ENCODE measurements at places on chromosomes 2 and 18. TPM values are rescaled to one million over a fixed set of nuclear protein-coding genes. Genes with fewer than 3 reads are reported as not detected.

Gene DHRS9
- 3.3 TPM for total RNA-seq

Gene ITGA4
- total RNA-seq = 1.4 TPM

Gene NABP1
- 12.2 TPM for total RNA-seq

Gene MALL
- 148 TPM for total RNA-seq

Gene SOCS6
- 28.4 TPM for total RNA-seq

Gene UGT1A5
- total RNA-seq = 0.09 TPM

Gene LONRF2
- total RNA-seq = 1.7 TPM

Gene SH3YL1
- 8.9 TPM for total RNA-seq

Gene IL1F10
- 0.09 TPM for total RNA-seq

Gene MOGAT1
- total RNA-seq = not detected

Gene SLC16A14
- 0.87 TPM for total RNA-seq

Gene REG3A
- not detected for total RNA-seq

Gene SP140L
- 3.1 TPM for total RNA-seq

Gene SCYGR4
- not detected for total RNA-seq

Gene PRKAG3
- total RNA-seq = not detected

Gene SPRED2
- 32.1 TPM for total RNA-seq

Gene CD302
- total RNA-seq = 2.3 TPM

Gene DTNA
- total RNA-seq = 0.35 TPM

Gene ACADL
- total RNA-seq = not detected

Gene RAX
- total RNA-seq = not detected

Gene COL4A3
- total RNA-seq = 0.60 TPM

Gene TMEM247
- not detected for total RNA-seq

Gene THUMPD2
- total RNA-seq = 12.4 TPM

Gene NGEF
- total RNA-seq = 13.0 TPM

Gene BCL11A
- total RNA-seq = 0.09 TPM

Gene SETBP1
- 0.39 TPM for total RNA-seq

Gene MAIP1
- 42.0 TPM for total RNA-seq

Gene LIMS2
- total RNA-seq = 10.2 TPM

Gene XDH
- total RNA-seq = 1.2 TPM

Gene WDR33
- total RNA-seq = 22.3 TPM

Gene ALLC
- total RNA-seq = not detected

Gene NEB
- total RNA-seq = 0.20 TPM

Gene CERKL
- total RNA-seq = 0.31 TPM

Gene CLEC4F
- total RNA-seq = not detected
